ENCODE measurements at places on chromosomes 4 and X.

DNA sequence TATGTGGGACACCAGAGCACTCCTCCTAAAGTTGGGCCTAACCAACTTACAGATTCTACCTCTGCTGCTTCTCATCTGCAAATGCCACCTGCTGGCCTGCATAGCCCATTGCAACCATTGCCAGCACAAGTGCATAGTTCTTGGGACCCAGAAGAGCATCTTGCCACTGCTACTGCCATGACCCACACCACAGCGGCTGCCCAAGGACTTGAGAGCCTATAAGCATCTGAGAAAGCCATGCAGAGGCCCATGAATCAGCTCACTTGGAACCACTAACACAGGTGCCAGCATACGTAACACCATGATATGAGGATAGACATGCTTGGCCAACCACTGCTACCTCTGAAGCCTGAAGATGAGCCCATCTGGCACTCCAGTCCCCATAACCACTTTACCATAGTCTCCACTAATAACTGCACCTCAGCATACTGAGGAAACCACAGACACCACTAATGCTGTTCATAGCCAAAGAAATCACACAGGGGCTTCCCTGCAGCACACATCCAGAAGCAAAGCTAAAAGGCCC is 258.1 kb upstream of the AGTR2 start:
- DNase-seq, result no peak

- DNase-seq, result no peak
Observed at GRCh38 chr4:46999566-46999965, 6.2 kb upstream of the GABRA4 start.

- DNase-seq, result no peak
Observed at GRCh38 chr4:2436301-2436700, 17.5 kb downstream of the CFAP99 start.

GRCh38 chr4:23819041-23819511 is 70.8 kb downstream of the PPARGC1A start:
- DNase-seq, result no peak

DNA sequence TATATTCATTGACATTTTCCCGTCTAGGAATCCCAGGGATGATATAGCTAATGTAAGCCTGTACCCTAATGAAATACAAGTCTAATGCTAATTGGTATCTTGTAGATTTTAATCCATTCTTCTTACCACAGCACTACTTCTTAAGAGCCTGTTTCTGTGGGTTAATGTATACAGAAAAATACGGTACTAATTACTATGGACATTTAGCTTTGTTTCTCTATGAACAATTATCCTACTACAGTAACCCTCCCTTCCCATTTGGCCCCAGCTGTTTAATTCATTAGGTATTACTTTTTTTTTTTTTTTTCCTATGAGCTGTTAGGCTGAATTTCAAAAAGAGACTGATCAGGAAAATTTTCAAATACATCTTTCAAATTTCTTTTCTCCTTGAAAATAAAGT is 245.1 kb upstream of the SLC7A11 start:
- DNase-seq, result no peak

DNA sequence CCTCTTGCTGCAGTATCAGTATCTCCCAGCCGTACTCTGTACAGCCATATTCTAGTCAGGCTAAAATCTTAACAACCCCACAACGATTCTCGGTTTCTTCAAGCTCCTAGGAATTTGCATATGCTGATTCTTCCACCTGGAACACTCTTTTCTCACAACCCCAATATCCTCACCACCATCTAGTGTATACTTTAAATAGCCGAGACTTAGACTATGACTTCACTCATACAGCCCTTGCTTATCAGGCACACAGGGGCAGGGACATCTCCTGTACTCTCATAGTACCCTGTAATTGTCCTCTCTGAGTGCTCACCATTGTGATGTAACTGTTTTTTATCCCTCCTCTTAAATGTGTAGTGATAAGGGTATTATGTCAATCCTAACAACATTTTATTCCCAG is 2126.4 kb upstream of the TENM3 start:
- DNase-seq, result no peak

DNA sequence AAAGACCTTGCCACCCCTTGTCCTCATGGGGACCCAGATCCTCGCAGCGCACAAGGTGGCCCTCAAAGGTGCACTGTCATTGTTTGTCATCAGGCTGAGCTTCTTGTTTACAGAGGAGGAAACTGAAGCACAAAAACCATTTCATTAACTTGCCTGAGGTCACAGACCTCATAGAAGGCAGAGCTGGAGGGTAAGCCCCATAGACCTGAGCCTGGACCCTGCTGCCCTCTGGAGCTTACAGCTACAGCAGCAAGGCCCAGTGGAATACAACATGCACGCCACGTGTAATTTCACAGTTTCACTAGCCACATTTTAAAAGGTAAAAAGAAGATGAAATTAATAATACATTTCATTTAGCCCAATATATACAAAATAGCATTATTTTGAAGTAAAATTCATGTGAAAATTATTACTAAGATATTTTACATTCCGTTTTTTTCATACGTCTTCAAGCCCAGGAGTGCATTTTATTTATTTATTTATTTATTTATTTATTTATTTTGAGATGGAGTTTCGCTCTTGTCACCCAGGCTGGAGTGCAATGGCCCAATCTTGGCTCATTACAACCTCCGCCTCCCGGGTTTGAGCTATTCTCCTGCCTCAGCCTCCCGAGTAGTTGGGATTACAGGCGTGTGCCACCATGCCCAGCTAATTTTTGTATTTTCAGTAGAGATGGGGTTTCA is 8.8 kb downstream of the JAKMIP1 start:
- no peak for DNase-seq

DNA sequence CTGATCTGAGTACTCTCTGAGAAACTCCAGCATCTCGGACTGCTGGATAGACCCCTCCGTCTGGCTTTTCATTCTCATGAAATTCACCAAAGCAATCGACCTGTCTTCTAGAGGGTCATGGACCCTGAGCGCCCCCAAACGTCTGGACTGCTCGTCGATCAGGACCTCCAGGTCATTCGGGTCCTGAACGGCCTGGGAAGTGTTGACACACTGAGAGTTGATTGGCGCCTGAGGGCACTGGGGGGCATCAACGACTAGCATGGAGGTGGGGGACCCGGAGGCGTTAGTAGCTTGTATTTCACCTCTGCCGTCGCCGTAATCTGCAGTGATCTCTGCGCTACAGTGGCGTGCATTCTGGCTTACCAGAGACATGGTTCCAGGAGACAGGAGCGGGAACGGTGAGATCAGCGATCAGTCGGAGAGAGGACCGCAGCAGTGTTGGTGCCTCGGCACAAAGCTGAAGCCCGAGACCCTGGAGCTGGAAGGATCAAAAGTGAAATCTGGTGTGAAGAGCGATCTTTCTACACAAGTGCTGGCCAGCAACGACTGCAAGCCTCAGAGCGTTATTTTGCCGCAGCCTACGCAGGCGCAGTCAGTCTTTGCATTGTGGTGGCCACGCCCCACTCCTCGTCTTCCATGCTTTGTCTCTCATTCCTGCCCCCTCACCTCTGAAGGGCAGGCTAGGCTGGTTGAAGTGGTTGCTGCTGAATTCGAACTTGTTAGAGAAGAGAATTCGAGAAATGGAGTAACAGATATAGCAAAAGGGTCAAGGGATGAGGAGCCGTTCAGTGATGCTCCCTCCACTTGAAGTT is at the start of gene MAGEE2:
Gene MAGEE2, minus strand, starts transcription at position 575 of the 812 bp plus-strand sequence. Its CDS starts 203 bp downstream, at position 372.
- DNase-seq, result peak; percentile 22

DNA sequence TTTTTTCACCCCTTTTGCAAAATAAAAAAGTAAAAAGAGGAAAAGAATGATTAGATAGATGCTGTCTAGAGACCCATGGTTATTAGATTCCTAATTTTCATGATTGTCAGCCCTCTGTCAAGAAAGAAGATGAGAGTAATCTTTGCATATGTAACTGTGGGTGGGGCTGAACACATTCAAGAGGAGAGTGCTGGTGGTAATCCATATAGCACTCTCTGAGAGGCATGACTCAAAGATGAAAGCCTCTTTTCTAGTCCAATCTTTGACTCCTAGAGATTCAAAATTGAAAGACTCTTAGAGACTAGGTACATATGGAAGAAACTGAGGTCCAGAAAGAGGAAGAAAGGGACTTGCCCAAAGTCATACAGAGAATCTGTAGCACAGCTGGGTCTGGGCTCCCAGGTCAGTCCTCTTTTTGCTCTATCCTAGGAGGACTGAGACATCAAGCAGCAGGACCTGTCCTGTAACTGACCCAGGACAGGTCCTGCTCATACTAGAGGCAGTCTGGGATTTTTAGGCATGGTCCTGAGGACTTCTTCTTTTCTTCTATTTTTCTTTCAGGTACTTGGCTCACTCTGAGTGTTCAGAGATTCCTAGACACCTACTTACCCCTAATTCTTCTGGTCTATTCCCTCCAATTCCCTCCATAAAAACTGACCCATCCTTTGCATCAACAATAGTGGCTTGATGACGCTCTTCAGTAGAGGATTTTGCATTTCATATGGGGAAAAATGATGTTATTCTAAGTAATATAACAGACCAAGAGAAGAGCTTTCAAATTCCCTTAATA is 23.8 kb downstream of the VSIG4 start:
- DNase-seq, result no peak

DNA sequence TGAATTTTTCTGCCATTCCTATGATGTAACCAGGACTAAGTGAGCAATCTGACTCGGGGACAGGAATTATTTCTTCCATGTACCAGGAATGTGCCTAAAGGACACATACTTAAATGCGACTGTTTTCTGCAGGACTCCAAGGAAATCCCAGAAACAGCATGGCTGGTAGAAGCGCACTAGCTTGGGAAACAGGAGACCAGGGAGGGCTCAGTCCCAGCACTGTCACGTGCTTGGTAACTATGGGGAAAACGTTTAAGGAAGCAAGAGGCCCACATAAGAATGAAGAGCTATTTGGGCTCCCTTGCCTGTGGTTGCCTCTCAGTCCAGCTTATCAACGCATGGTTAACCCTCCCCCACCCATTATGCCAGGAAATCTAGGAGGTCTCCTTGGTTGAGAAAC is 19.6 kb downstream of the MPP1 start:
- no peak for DNase-seq

GRCh38 chr4:40800064-40800463 is 50.3 kb downstream of the NSUN7 start:
- no peak for DNase-seq

GRCh38 chr4:42716996-42717395 is 60.1 kb upstream of the ATP8A1 start:
- no peak for DNase-seq

DNA sequence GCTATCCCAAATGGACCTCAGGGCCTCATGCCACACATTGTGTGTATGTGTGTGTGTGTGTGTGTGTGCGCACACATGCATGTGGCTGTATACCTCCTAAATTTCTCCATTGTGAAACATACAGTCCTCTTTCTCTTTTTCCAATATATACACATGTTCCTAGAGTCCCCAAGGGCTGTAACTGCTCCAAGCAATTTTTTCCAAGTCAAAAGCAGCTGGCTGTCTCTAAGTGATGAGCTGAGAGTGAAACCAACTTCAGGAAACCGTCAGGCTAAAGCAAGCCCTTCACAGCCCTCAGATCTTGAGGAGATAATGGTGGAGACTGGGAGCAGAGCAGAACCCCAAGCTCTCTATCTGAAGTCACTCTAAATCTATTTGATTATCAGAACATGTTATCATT is 496.1 kb upstream of the DIPK2B start:
- no peak for DNase-seq

- DNase-seq, result no peak
Observed at GRCh38 chr4:20809812-20810211, 109.6 kb downstream of the PACRGL start.
